Breast epithelium (tissue), 4 donors: ENCODE measurements at places on chromosomes 5 and 9. TPM values are rescaled to one million over a fixed set of nuclear protein-coding genes. Genes with fewer than 3 reads are reported as not detected.
A peak's percentile ranks its signal among the peaks of the same experiment; 100 is the strongest.

DNA sequence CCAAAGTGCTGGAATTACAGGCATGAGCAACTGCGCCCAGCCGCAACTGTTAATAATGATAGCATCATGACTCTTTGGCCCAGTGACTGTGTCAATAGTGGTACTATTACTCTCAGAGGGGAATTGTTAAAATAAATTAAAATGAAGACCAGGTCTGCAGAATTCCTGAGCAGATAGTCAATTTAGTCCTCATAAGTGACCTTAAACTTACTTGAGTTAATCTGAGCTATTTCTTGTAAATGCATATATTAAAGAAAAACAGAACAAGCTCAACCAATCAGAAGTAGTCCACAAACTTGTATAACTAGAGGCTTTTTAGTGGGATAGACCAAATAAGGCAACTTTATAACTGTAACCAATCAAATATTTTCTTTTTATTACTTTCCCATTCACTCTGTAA, 1.7 kb upstream of the RECK start:
- H3K4me3 ChIP-seq, result no peak overlapping the region
- no peak overlapping the region for H3K27ac ChIP-seq
- DNase-seq, result no peak
- H3K27me3 ChIP-seq, result no peaks in the 10 kb centered on the region
- H3K4me1 ChIP-seq, result no peaks in the 10 kb centered on the region

DNA sequence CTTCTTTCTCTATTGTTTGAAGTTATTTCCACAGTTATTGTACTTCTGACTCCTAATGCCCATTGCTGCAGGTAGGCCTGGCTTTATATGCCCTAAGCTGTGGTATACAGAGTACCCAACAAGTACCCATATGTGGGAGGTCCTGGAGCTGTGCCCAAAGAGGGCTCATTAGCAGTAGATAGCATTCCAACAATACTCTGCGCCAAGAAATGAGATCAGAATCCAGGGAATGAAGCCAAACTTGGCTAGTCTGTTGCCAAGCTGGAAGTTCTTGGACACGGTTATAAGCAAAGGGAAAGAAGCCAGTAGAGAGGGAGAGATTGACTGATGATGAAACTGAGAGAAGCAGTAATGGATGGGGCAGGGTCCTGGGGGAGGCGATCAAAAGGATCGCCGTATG, 29.7 kb upstream of the FAM169A start:
- no peaks in the 10 kb centered on the region for H3K4me1 ChIP-seq
- H3K36me3 ChIP-seq, result no peaks in the 10 kb centered on the region
- H3K27me3 ChIP-seq, result no peaks in the 10 kb centered on the region

DNA sequence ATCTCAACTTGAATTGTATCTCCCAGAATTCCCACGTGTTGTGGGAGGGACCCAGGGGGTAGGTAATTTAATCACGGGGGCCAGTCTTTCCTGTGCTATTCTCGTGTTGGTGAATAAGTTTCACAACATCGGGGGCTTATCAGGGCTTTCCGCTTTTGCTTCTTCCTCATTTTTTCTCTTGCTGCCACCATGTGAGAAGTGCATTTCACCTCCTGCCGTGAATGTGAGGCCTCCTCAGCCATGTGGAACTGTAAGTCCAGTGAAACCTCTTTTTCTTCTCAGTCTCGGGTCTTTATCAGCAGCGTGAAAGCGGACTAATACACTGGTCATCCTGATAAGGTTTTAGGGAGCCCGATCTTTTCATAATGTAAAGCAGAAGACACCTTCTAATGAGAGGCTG, 687.0 kb upstream of the FTMT start:
- H3K4me1 ChIP-seq, result no peaks in the 10 kb centered on the region
- no peak for DNase-seq
- no peaks in the 10 kb centered on the region for H3K36me3 ChIP-seq
- H3K27ac ChIP-seq, result no peak overlapping the region
- no peaks in the 10 kb centered on the region for H3K27me3 ChIP-seq

- H3K27ac ChIP-seq, result no peak overlapping the region
- no peak for DNase-seq
- H3K36me3 ChIP-seq, result no peaks in the 10 kb centered on the region
- no peaks in the 10 kb centered on the region for H3K4me1 ChIP-seq
- H3K27me3 ChIP-seq, result no peaks in the 10 kb centered on the region
- H3K4me3 ChIP-seq, result no peak overlapping the region
These were observed 14.5 kb upstream of the KCNMB1 start for GRCh38 chr5:170403675-170404074.

GRCh38 chr5:128036950-128037349, 46.6 kb upstream of the SLC12A2 start:
- H3K27ac ChIP-seq, result no peak overlapping the region
- H3K4me3 ChIP-seq, result no peak overlapping the region
- no peaks in the 10 kb centered on the region for H3K27me3 ChIP-seq
- no peaks in the 10 kb centered on the region for H3K36me3 ChIP-seq

DNA sequence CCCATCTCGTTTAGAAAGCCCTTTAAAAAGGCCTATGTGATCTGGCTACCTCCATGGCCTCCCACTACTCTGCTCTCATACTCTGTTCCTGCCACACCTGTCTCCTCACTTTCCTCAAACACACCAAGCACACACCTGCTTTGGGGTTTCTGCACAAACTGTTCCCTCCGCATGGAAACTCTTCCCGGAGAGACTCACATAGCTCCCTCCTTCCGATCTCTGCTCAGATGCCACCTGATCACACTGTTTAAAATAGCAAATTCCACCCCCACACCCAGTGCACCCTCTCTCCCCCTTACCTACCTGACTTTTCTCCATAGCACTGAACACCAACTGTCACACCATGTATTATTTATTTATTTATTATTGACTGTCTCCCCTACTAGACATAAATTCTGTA, 84.0 kb upstream of the NR4A3 start:
- H3K36me3 ChIP-seq, result no peaks in the 10 kb centered on the region
- DNase-seq, result no peak
- H3K27ac ChIP-seq, result no peak overlapping the region
- H3K4me3 ChIP-seq, result no peak overlapping the region

DNA sequence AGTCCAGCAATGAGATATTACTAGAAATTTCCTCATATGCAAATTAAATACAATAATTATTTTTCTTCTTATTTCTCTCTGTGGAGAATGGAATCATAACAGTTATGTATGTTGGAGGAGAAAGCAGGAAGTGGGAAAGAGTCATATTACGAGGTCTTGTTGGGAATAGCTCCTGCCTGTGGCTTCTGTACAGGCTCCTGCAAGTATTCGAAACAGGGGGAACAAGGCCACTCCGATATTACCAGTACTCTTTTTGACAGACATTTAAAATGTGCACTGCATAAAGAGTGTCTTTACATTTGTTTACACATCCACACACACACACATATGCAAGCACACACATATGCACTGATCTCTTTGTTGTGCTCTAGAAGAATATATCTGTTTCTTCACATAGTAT, 812.0 kb upstream of the ZNF608 start:
- H3K27me3 ChIP-seq, result no peaks in the 10 kb centered on the region
- no peaks in the 10 kb centered on the region for H3K4me1 ChIP-seq
- no peak overlapping the region for H3K4me3 ChIP-seq
- DNase-seq, result no peak
- no peak overlapping the region for H3K27ac ChIP-seq

GRCh38 chr9:117409321-117409720, 5.5 kb downstream of the ASTN2 start:
- H3K27me3 ChIP-seq, result peaks cover 19% of the 10 kb centered on the region
- H3K36me3 ChIP-seq, result no peaks in the 10 kb centered on the region
- H3K4me1 ChIP-seq, result no peaks in the 10 kb centered on the region
- H3K27ac ChIP-seq, result no peak overlapping the region
- H3K4me3 ChIP-seq, result no peak overlapping the region

GRCh38 chr9:114035221-114035844, 42.8 kb downstream of the AMBP start:
- no peak overlapping the region for H3K4me3 ChIP-seq
- H3K27me3 ChIP-seq, result no peaks in the 10 kb centered on the region
- peak; percentile 12 for DNase-seq
- no peaks in the 10 kb centered on the region for H3K4me1 ChIP-seq

DNA sequence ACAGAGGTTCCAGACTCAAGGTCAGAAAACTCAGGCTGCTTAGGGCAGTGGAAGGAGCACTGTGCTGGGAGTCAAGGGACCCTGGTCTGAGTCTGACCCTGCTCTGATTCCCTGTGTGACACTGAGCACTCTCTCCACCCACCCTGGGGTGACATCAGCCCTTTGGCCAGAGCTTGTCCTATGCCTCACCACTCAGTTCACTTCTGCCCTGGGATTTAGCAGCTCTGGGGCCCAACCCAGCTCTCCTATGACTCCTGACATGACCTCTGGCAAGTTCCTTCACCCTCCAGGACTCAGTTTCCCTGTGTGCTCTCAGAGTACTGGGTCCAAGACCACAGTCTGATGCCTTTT, 63.9 kb downstream of the FAM114A2 start:
- DNase-seq, result no peak
- H3K27ac ChIP-seq, result no peak overlapping the region
- no peak overlapping the region for H3K4me3 ChIP-seq
- no peaks in the 10 kb centered on the region for H3K4me1 ChIP-seq
- no peaks in the 10 kb centered on the region for H3K36me3 ChIP-seq

DNA sequence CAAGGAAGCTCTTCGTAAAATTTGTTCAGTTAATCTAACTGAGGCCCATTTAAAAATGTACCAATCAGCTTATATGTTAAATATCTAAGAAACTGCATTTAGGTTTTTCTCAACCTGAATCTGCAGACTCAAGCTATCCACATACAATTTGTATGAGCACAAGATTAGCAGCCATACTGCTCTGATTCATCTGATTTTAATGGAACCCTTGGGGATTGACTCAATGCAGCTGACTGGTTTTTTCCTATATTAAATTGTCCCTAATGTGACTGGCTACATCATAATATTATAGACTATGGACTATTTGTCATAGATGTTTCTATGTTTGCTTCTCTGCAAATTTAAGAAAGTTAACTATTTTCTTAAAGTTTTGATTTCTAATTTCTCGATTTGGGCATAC, 451.0 kb upstream of the TUSC1 start:
- no peak overlapping the region for H3K4me3 ChIP-seq
- no peak for DNase-seq
- no peaks in the 10 kb centered on the region for H3K4me1 ChIP-seq
- H3K36me3 ChIP-seq, result no peaks in the 10 kb centered on the region

GRCh38 chr5:168832308-168832707, 253.1 kb upstream of the PANK3 start:
- H3K4me1 ChIP-seq, result no peaks in the 10 kb centered on the region
- H3K36me3 ChIP-seq, result no peaks in the 10 kb centered on the region
- H3K27ac ChIP-seq, result no peak overlapping the region
- DNase-seq, result no peak

LCN2 gene
- total RNA-seq, result 42.3 TPM

DNA sequence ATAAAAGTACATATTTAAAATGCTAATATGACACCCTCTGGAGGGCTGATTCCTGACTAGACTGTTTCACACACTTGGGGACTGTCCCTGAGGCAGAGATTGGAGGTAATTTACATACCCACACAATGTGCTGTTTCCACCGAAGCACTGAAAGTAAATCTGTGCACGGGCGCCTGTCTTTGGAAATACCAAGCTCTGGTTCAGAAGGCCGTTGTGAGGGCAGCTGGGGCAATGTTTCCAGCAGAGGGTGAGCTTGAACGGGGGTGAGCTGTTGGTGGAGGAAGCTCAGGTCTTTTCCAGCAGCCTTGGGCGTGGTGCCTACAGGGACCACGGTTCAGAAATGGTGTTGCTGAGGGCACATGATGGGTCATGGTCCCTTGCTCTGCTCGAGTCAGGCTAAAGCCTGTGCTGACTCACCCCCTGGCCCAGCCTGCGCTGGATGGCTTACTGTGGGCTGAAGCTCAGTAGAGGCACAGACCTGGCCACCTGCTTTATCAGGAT, 25.8 kb upstream of the HMCN2 start:
- H3K36me3 ChIP-seq, result no peaks in the 10 kb centered on the region
- no peak overlapping the region for H3K27ac ChIP-seq
- no peak overlapping the region for H3K4me3 ChIP-seq
- no peak for DNase-seq

- H3K4me1 ChIP-seq, result no peaks in the 10 kb centered on the region
- H3K4me3 ChIP-seq, result no peak overlapping the region
- no peaks in the 10 kb centered on the region for H3K27me3 ChIP-seq
- DNase-seq, result no peak
- no peaks in the 10 kb centered on the region for H3K36me3 ChIP-seq
These were observed 143.0 kb upstream of the SHB start for GRCh38 chr9:38212016-38212415.

GRCh38 chr9:89179895-89180734, 1.5 kb upstream of the SHC3 start:
- peak overlapping the region; percentile 69 for H3K27ac ChIP-seq
- H3K36me3 ChIP-seq, result no peaks in the 10 kb centered on the region
- DNase-seq, result peak; percentile 82
- H3K27me3 ChIP-seq, result peaks cover 7% of the 10 kb centered on the region

IGFBPL1 gene
- total RNA-seq, result not detected

TLN1 gene
- total RNA-seq, result 497 TPM

DNA sequence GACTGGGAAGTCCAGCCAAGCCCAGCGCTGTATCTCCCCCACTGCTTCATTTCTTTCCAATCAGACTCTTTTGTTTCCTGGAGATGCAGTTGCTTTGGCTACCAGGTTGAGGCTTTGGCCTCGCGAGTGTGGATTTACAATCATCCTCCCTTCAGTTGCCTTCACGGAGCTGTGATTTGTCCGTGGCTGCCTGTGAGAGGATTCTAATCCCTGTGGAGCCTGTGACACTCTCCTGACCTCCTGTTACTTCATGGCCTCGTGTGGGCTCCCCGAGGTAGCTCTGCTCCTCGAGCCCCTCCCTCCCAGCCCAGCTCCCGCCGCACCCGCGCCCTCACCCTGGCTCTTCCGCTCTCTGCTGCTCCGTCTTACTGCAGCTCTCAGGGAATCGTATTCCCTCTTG, 107.2 kb upstream of the STC2 start:
- no peak for DNase-seq
- H3K4me3 ChIP-seq, result no peak overlapping the region
- H3K27ac ChIP-seq, result no peak overlapping the region
- H3K27me3 ChIP-seq, result no peaks in the 10 kb centered on the region

DNA sequence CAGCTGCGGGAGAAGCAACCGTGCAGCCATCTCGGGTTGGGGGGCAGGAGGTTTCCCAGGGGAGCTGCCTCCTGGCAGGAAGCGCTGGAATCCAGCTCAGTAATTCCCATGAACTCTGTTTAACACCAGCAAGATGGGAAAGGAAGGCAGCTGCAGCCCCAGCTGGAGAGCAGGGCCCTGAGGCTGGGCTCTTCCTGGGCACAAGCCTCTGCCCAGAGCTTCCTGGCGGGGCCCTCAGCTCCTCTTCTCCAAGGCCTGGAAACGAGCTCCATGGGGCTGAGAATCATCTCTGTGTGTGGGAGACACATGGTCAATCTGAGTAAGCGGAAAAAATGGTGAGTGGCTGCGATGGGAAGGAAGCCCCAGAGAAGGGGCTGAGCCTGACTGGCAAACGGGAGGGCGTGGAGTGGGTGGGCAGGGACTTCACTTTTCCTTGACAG, 6.3 kb downstream of the MRPL36 start:
- no peaks in the 10 kb centered on the region for H3K36me3 ChIP-seq
- H3K27me3 ChIP-seq, result no peaks in the 10 kb centered on the region
- no peaks in the 10 kb centered on the region for H3K4me1 ChIP-seq
- H3K27ac ChIP-seq, result peak overlapping the region; percentile 14
- H3K4me3 ChIP-seq, result no peak overlapping the region
- peak; percentile 22 for DNase-seq

GRCh38 chr5:138077064-138077696, 6.7 kb upstream of the WNT8A start:
- H3K27me3 ChIP-seq, result no peaks in the 10 kb centered on the region
- DNase-seq, result no peak
- no peak overlapping the region for H3K4me3 ChIP-seq

CDH10 gene
- total RNA-seq, result not detected
